Vagina (tissue), 2 donors: ENCODE measurements at places on chromosomes 6 and 20.

DNA sequence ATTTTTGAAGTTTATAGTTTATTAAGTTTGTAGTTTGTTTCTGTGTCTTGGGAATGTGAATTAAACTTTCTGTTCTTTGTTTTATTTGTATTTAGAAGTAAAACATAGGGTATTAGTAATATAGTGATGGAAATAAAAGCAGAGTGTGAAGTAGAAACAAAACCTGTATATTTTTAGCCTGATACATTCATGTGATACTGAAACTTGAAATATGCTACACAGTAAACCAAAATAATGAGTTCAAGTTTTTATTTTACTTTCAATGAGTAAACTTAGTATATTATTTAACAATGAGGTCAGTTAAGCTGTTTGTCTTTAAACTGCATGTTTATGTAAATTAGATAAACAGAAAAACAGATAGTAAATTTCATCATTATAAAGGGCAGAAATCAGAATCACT lies 1592.6 kb downstream of the GRIK2 start:
- no peaks in the 10 kb centered on the region for H3K27me3 ChIP-seq
- H3K27ac ChIP-seq, result no peak overlapping the region
- no peak for DNase-seq
- H3K4me1 ChIP-seq, result no peaks in the 10 kb centered on the region
- H3K4me3 ChIP-seq, result no peak overlapping the region

DNA sequence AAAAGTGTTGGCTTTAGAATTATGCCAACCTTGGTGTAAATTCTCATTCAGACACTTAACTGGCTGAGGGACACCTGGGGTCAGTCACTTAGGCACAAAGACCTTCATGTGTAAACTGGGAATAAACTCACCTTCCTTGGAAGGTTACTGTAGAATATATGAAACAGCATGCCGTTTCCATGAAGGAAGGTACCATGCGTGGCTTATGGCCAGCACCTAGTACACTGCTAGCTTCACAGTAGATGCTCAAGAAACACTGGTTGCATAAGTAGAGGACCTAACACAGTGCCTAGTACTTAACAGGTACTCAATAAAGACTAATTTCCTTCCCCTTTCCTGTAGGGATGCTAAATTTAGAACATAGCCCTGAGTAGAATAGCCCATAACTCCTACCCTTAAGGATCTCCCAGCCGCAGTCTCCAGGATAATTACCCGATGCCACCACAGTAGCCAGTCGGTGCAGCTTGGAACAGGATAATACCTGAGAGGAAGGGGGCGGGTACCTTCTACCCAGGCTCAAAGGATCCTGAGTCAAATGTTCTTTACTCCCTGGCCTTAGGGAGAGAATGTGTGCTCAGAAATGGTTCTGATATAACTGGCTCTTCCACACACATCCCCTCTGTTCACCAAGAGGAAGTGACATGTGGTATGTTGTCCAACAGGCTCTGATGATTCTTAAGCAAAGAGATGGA lies 3.6 kb downstream of the BCL2L1 start:
- H3K27ac ChIP-seq, result peak overlapping the region; percentile 99
- no peaks in the 10 kb centered on the region for H3K27me3 ChIP-seq
- peak; percentile 84 for DNase-seq
- H3K4me3 ChIP-seq, result peak overlapping the region; percentile 76

DNA sequence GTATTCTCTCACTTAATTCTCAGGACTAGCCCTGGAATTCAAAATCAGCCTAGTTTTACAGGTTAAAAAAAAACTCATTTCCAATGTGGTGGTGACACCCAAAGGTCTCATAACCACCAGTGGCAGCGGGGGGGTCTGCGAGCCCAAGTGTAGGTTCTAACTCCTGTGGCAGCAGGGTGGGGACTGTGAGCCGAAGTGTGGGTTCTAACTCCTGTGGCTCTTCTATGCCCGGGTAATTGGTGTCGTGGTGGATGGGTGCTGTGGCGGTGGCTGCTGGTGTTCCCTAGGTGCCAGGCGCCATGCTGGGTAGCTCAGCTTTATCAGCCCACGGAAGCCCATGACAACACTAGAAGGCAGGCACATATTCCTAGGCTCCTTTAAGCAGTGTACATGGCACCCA lies 4.9 kb upstream of the ANKRD60 start:
- DNase-seq, result peak; percentile 62
- no peaks in the 10 kb centered on the region for H3K36me3 ChIP-seq
- H3K27ac ChIP-seq, result no peak overlapping the region
- no peak overlapping the region for H3K4me3 ChIP-seq
- H3K4me1 ChIP-seq, result peaks cover 6% of the 10 kb centered on the region

DNA sequence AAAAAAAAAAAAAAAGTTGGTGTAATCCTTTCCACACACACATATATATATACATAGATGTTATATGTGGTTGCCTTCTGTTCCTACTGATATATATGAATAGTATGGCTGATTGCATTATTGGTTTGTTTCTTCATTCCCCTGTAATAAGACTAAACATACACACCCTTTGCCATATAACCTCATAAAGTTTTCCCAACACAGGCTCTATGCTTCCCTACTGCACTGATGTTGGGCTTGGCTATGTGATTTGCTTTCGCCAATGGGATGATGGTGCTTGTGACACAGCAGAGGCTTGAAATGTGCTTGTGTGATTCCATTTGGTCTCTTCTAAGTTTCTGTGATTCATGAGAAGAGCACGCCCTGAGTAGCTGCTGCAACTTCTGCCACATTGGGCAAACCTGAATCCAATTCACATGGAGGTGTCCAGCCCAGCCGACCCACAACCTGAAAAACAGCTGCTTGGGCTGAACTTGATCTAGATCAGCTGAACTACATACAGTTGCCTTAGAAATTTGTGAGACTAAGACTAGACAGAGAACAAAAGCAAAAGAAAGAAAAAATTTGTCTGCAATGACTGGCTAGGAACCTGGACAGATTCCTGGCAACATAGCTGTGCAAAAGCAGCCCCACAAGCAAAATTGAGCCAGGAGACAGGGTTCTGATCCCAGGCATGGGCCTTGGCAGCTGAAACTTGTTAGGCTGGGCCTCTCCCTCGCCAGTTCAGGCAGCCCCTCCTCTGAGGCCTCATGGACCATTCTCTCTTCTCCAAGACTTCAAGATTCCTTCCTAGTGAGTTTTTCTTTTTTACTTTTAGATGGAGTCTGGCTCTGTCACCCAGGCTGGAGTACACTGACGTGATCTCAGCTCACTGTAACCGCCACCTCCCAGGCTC lies 13.4 kb upstream of the TBC1D20 start:
- no peak overlapping the region for H3K4me3 ChIP-seq
- no peak overlapping the region for H3K27ac ChIP-seq
- no peak for DNase-seq
- no peaks in the 10 kb centered on the region for H3K36me3 ChIP-seq
- H3K4me1 ChIP-seq, result no peaks in the 10 kb centered on the region

DNA sequence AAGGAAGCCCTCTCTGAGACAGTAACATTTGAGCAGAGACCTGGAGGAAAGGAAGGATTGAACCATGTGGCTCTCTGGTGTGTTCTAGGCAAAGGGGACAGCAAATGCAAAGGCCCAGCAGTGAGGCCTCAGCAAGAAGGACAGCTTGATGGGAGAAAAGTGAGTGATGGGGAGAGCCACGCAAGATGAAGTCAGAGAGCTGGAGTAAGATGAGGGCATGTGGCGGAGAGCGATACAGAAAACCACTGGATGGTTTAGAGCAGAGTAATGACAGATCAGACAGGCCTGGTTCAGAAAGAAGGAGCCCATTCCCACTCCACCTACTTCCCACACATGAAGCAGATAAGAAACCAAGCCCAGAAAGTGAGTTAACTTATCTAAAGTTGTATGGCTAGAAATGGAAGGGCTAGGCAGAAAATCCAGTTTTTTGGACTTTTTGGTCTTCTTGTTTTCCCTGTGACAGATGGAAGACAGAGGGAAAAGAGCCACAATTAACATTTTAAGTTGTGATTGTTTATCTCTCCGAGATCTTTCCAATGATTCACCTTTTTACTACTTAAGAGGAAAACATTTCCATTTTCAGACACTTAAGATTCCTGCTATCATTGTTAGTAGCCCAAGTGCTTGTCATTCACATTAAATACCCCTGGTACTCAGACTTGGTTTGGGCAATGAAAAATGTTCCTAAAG lies 723 bp upstream of the SNPH start:
- peaks cover 19% of the 10 kb centered on the region for H3K4me1 ChIP-seq
- H3K27ac ChIP-seq, result peak overlapping the region; percentile 68
- H3K27me3 ChIP-seq, result no peaks in the 10 kb centered on the region
- H3K4me3 ChIP-seq, result peak overlapping the region; percentile 93
- H3K36me3 ChIP-seq, result no peaks in the 10 kb centered on the region
- DNase-seq, result no peak

DNA sequence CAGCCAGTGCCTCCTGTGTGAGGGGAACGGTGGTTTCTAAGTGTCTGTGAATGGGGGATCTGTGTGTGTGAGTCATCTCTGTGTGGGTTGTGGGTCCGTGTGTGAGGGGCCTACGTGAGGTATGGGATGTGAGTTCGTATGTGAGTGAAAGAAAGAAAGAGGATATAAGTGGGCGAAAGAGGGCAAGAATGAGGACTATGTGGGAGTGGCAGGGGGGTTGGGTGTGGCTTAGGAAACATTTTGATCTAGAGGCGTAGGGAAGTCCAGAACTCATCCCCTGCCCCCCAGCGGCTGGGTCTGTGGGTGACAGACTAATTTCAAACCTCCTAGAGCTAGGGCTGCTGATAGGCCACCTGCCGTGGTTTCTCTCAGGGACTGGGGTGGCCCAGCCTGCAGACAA lies 35.5 kb downstream of the DHX35 start:
- no peaks in the 10 kb centered on the region for H3K27me3 ChIP-seq
- peaks cover 17% of the 10 kb centered on the region for H3K36me3 ChIP-seq
- H3K27ac ChIP-seq, result no peak overlapping the region
- no peak overlapping the region for H3K4me3 ChIP-seq
- no peaks in the 10 kb centered on the region for H3K4me1 ChIP-seq
- DNase-seq, result no peak

GRCh38 chr6:55456016-55456415 lies 123.0 kb downstream of the HMGCLL1 start:
- DNase-seq, result no peak
- H3K27me3 ChIP-seq, result no peaks in the 10 kb centered on the region
- no peak overlapping the region for H3K27ac ChIP-seq
- no peaks in the 10 kb centered on the region for H3K36me3 ChIP-seq
- no peaks in the 10 kb centered on the region for H3K4me1 ChIP-seq

DNA sequence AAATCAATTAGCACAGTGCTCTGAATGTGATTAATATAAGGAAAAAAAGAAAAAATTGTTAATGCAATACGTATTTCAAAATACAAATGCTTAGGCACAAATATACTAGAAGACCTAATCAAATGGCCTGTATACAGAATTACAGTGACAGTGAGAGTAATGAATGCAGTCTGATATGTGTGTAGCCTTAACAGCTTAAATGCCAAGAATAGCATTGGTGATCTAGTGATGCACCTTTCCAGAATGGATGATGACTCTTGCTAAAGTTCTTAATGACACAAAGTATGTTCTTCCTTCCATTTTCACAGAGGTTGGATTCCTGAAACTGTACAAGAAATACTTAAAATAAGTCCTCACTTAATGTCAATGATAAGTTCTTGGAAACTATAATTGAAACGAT lies 131.0 kb downstream of the CDKAL1 start:
- H3K4me3 ChIP-seq, result no peak overlapping the region
- H3K27ac ChIP-seq, result no peak overlapping the region
- no peaks in the 10 kb centered on the region for H3K27me3 ChIP-seq
- no peaks in the 10 kb centered on the region for H3K36me3 ChIP-seq

GRCh38 chr6:112401083-112401482 lies 54.0 kb downstream of the RFPL4B start:
- H3K4me1 ChIP-seq, result no peaks in the 10 kb centered on the region
- no peak for DNase-seq
- no peak overlapping the region for H3K27ac ChIP-seq
- no peaks in the 10 kb centered on the region for H3K27me3 ChIP-seq
- no peak overlapping the region for H3K4me3 ChIP-seq

DNA sequence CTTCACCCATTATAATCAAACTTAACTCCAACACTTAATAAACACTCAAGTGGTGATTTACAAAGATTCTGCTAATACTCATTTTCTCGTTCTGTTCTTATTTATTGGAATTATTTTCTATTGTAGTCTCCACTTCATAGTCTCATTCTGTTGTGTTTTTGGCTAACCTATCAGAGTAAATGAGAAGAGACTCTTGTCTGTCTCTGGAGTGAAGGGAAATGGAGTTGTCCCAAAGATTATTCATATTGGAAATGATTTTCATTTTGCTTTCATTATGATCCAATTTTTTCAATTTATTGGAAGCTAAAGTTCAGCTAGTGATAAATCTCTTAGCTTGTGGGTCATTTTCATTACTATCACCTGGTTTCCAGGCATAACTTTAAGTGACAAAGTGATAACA lies 454.9 kb upstream of the JAG1 start:
- H3K4me3 ChIP-seq, result no peak overlapping the region
- H3K27ac ChIP-seq, result no peak overlapping the region
- H3K27me3 ChIP-seq, result no peaks in the 10 kb centered on the region

DNA sequence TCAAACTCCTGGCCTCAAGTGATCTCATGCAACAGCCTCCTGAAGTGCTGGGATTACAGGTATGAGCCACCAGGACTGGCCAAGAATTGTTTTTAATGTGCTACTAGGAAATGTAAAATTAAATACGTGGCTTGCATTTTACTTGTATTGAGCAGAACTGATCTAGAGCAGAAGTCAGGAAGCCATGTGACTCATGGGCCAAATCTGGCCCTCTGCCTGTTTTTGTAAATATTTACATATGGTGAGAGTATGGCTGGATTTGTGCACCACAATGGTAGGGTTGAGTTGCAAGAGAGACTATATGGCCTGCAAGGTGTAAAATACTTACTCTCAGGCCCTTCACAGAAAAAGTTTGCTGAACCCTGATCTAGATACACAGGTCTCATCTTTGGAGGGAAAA lies 75.8 kb downstream of the LAMP5 start:
- no peaks in the 10 kb centered on the region for H3K36me3 ChIP-seq
- no peaks in the 10 kb centered on the region for H3K27me3 ChIP-seq
- no peak for DNase-seq
- H3K4me1 ChIP-seq, result no peaks in the 10 kb centered on the region
- H3K4me3 ChIP-seq, result no peak overlapping the region
- H3K27ac ChIP-seq, result no peak overlapping the region

DNA sequence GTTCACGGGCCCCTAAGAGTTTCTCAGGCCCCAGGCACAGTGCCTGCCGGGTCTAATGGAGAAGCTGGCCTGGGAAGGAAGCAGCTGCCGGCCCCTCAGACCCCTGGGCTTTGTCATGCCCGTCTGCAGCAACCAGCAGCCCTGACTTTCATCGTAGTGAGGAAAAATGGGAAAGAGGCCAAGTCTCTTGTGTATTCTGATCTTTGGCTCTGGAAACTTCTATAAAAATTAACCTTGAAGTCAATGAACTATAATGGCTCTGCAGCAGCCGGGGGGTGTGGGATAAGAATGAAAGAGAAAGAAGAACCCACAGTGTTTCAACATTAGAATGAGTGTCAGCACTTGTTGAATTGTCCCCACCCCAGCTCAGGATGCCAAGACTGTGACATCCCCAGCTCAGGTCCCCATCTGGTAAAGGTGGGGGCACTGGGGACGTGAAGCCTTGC lies 12.9 kb downstream of the TGM2 start:
- no peak for DNase-seq
- no peak overlapping the region for H3K4me3 ChIP-seq
- no peaks in the 10 kb centered on the region for H3K27me3 ChIP-seq
- H3K4me1 ChIP-seq, result peaks cover 40% of the 10 kb centered on the region
- H3K27ac ChIP-seq, result peak overlapping the region; percentile 80

GRCh38 chr20:63536997-63537524 lies at the start of gene PTK6:
Gene PTK6 (minus strand): TSS chr20:63537376. CDS start chr20:63537314, 62 bp downstream.
- peak within 1 kb of the TSS; percentile 65 for H3K27ac ChIP-seq
- no peaks in the 10 kb centered on the region for H3K36me3 ChIP-seq
- no peaks in the 10 kb centered on the region for H3K27me3 ChIP-seq
- no peak for DNase-seq
- peaks cover 47% of the 10 kb centered on the region for H3K4me1 ChIP-seq
- H3K4me3 ChIP-seq, result peak within 1 kb of the TSS; percentile 42
